Activated CD8-positive, alpha-beta T cell treated with anti-CD3 and anti-CD28 coated beads for 36 hours (primary cell): ENCODE measurements at places on chromosomes 5 and 9.

DNA sequence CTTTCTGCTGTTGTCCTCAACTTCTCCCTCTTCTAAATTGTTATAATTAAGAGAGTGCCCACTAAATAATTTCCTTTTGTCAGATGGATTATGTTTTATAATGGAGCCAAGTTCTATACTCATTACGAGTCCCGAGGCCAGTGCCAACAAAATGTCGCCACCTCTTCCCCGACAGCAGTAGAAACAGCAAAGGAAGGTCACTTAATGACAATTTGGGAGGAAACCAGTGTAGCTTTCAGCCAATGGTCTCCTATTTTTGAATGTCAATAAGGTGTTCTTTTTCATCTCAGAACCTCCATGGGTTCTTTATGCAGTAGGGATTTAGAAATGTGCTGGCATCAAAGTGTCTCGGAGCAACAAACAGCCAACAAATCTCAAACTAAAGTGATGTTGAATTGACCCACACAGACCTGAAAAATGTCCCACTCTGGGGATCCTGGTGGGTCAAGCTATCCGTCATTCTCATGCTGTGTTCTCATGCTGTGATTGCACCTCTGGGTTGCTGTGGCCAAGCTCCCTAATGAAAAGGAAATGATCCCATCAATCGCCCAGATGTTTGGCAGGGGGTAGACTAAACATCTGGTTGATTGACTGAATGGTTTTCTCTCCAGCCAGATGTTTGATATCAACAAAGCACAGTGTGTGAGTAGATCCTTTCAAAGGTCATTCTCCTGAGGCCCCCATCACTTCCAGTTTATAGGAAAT lies 291.9 kb downstream of the DMAC1 start:
- no peak overlapping the region for H3K4me3 ChIP-seq
- H3K27me3 ChIP-seq: peaks cover 15% of the 10 kb centered on the region
- H3K36me3 ChIP-seq: no peaks in the 10 kb centered on the region
- no peak overlapping the region for H3K27ac ChIP-seq

GRCh38 chr5:115423541-115423940 lies 121.0 kb downstream of the FEM1C start:
- H3K27me3 ChIP-seq: peaks cover 19% of the 10 kb centered on the region
- no peak overlapping the region for H3K27ac ChIP-seq
- no peaks in the 10 kb centered on the region for H3K4me1 ChIP-seq
- no peak overlapping the region for H3K4me3 ChIP-seq

- no peaks in the 10 kb centered on the region for H3K36me3 ChIP-seq
- no peak for DNase-seq
- H3K4me3 ChIP-seq: no peak overlapping the region
- H3K27ac ChIP-seq: no peak overlapping the region
These were observed 29.1 kb downstream of the RORB start for GRCh38 chr9:74526215-74526614.

- no peaks in the 10 kb centered on the region for H3K36me3 ChIP-seq
- no peak overlapping the region for H3K4me3 ChIP-seq
- no peak overlapping the region for H3K27ac ChIP-seq
- H3K4me1 ChIP-seq: peaks cover 3% of the 10 kb centered on the region
These were observed 248.9 kb downstream of the PIK3R1 start for GRCh38 chr5:68464424-68464823.

GRCh38 chr5:83354958-83355357 lies 116.6 kb upstream of the VCAN start:
- H3K36me3 ChIP-seq: no peaks in the 10 kb centered on the region
- DNase-seq: no peak
- H3K4me1 ChIP-seq: no peaks in the 10 kb centered on the region
- no peak overlapping the region for H3K27ac ChIP-seq
- H3K4me3 ChIP-seq: no peak overlapping the region

- H3K4me3 ChIP-seq: no peak overlapping the region
- H3K27me3 ChIP-seq: no peaks in the 10 kb centered on the region
- no peaks in the 10 kb centered on the region for H3K36me3 ChIP-seq
- H3K27ac ChIP-seq: no peak overlapping the region
- no peaks in the 10 kb centered on the region for H3K4me1 ChIP-seq
These were observed 251.1 kb downstream of the BNC2 start for GRCh38 chr9:16619402-16619801.

- DNase-seq: peak; percentile 17
- peaks cover 66% of the 10 kb centered on the region for H3K4me1 ChIP-seq
- H3K36me3 ChIP-seq: peaks cover 21% of the 10 kb centered on the region
- H3K27ac ChIP-seq: no peak overlapping the region
These were observed 3.1 kb downstream of the RNF38 start for GRCh38 chr9:36396985-36397384.

GRCh38 chr5:95283761-95284571 lies 928 bp downstream of the MCTP1 start:
- peaks cover 9% of the 10 kb centered on the region for H3K4me1 ChIP-seq
- peak overlapping the region; percentile 17 for H3K4me3 ChIP-seq
- no peak overlapping the region for H3K27ac ChIP-seq

DNA sequence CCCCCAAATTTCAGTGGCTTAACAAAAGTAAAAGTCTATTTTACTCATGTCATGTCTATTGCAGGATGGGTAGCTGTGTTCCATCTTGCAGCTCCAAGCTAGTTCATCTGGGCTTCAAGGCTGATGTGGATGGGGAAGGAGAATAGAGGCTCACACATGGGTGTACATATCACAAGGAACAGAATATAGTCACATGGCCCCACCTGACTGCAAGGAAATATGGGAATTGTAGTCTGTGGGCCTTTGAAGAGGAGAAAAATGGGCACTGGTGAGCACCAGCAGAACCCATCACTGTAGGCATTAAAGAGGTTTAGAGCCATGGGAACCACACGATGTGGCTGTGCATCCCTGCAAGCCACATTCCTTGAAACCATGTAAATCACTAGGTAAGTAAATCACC lies 17.9 kb upstream of the TRIO start:
- H3K27ac ChIP-seq: no peak overlapping the region
- no peak overlapping the region for H3K4me3 ChIP-seq
- H3K4me1 ChIP-seq: no peaks in the 10 kb centered on the region

DNA sequence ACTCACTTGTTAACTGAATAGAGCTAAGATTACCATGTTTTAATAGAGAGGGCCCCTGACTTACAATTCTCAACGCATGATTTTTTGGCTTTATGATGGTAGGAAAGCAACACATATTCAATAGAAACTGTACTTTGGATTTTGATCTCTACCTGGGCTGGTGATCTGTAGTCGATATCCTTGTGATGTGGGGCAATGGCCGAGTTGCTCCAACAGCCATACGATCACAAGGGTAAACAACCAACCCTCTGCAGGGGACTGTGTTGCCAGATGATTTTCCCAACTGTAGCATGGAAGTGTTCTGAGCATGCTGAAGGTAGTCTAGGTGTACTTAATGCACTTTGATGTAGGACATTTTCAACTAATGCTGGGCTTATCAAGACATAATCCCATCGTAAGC lies 36.5 kb downstream of the NSUN2 start:
- H3K27me3 ChIP-seq: no peaks in the 10 kb centered on the region
- H3K27ac ChIP-seq: no peak overlapping the region
- peaks cover 45% of the 10 kb centered on the region for H3K36me3 ChIP-seq
- DNase-seq: no peak
- H3K4me3 ChIP-seq: no peak overlapping the region

- H3K4me1 ChIP-seq: no peaks in the 10 kb centered on the region
- H3K27me3 ChIP-seq: peaks cover 5% of the 10 kb centered on the region
- no peaks in the 10 kb centered on the region for H3K36me3 ChIP-seq
- H3K4me3 ChIP-seq: no peak overlapping the region
These were observed 104.8 kb downstream of the VCAN start for GRCh38 chr5:83576341-83576740.

DNA sequence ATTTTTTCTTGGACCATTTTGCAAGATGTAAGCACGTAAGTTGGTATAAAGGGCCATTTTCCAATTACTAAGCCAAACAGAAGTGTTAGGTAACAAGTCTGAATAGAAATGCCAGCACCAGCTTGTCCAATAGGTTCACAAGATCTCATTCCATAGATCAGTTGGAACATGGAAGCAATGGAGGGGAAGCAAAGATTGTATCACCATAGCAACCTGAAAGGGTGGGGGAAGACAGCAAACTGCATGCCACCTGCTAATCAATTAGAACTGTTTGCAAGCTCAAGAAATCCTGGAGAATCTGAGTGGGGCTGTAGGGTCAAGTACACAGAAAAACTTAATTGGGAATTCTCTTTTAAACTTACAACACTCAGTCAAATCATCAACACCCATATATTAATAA lies 264.9 kb upstream of the EFNA5 start:
- no peaks in the 10 kb centered on the region for H3K27me3 ChIP-seq
- H3K36me3 ChIP-seq: no peaks in the 10 kb centered on the region
- H3K4me3 ChIP-seq: no peak overlapping the region
- H3K27ac ChIP-seq: no peak overlapping the region
- H3K4me1 ChIP-seq: no peaks in the 10 kb centered on the region
- no peak for DNase-seq

- no peaks in the 10 kb centered on the region for H3K36me3 ChIP-seq
- no peaks in the 10 kb centered on the region for H3K4me1 ChIP-seq
- no peak overlapping the region for H3K27ac ChIP-seq
- H3K27me3 ChIP-seq: no peaks in the 10 kb centered on the region
These were observed 129.1 kb upstream of the SHB start for GRCh38 chr9:38198140-38198539.

- DNase-seq: peak; percentile 65
- no peak overlapping the region for H3K4me3 ChIP-seq
- H3K36me3 ChIP-seq: no peaks in the 10 kb centered on the region
- no peak overlapping the region for H3K27ac ChIP-seq
- peaks cover 16% of the 10 kb centered on the region for H3K4me1 ChIP-seq
These were observed 24.3 kb downstream of the CPLX2 start for GRCh38 chr5:175895686-175896102.

- peak overlapping the region; percentile 87 for H3K27ac ChIP-seq
- no peaks in the 10 kb centered on the region for H3K27me3 ChIP-seq
- no peak for DNase-seq
- peaks cover 43% of the 10 kb centered on the region for H3K4me1 ChIP-seq
- H3K36me3 ChIP-seq: peaks cover 30% of the 10 kb centered on the region
These were observed 55.9 kb downstream of the SECISBP2 start for GRCh38 chr9:89374176-89374575.

DNA sequence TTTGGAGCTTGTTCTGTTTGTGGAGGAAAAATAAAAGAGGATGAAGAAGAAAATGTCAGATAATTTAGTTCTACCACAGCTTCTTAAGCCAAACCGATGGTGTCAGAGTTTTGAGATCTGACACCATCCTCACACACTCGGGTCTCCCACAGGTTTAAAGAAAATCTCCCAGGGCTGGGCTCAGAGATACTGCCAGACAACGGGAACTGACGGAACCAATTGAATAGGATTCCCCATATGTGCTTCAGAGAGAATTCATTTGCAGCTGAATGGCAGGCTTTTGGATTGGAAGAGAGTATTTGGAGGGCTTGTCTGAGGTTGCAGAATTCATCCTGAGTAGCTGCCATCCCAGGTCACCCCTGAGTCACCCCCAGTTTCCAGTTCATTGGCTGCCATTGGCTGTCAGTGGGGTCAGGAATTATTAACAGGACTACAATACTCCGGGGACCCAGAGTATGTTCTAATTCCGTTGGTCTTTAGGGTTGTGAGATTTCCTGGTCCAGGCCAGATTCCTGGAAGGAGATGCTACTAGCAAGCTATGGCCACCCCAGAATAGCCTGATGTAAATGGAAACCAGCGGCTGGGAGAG lies 131.3 kb downstream of the PDZD2 start:
- no peak overlapping the region for H3K27ac ChIP-seq
- H3K27me3 ChIP-seq: peaks cover 1% of the 10 kb centered on the region
- no peaks in the 10 kb centered on the region for H3K36me3 ChIP-seq
- no peaks in the 10 kb centered on the region for H3K4me1 ChIP-seq
- H3K4me3 ChIP-seq: no peak overlapping the region
- no peak for DNase-seq

DNA sequence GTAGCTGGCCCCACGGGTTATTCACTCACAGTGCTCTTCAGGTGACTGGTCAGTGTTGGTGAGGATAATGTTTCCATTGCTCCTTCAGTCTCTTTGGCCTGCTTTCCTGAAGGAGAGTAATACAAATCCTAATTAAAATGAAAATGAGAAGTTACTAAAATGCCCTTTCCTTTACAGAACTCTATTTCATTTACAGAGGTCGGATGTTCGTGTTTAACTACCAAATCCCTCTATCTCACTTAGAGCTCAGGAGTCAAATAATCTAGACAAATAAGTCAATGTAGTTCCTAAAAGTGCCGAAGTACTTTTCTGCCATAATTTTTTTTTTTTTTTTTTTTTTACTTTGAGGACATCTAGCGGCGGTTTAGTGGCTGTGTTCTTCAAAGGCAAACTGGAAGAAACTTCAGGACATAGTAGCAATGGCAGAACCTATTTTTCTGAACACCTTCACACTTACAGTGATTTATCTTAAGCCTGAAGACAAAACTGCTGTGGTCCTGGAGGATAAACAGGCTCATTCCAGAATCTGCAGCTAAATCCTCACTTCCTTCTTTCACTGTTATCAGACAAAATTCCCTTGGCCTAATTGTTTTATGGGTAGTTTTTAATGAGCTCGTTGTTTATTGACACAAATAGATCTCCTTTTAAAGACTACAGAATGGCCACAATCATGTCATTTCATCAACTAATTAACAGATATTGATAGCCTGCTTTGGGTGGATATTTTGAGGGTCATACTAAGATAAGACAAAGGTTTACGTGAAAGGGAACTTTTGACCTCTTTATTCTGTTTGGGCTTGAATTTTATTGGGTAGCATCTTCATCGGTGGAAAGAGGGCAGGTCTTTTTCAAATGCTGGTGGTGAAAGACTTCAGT lies 207.6 kb upstream of the DMRTA1 start:
- H3K27me3 ChIP-seq: peaks cover 5% of the 10 kb centered on the region
- H3K27ac ChIP-seq: no peak overlapping the region
- no peak for DNase-seq
- no peaks in the 10 kb centered on the region for H3K36me3 ChIP-seq
- no peak overlapping the region for H3K4me3 ChIP-seq

- H3K4me3 ChIP-seq: no peak overlapping the region
- H3K27ac ChIP-seq: no peak overlapping the region
- H3K4me1 ChIP-seq: no peaks in the 10 kb centered on the region
- no peaks in the 10 kb centered on the region for H3K36me3 ChIP-seq
These were observed 81.6 kb downstream of the ADAMTS16 start for GRCh38 chr5:5221724-5222123.

- no peaks in the 10 kb centered on the region for H3K36me3 ChIP-seq
- H3K4me3 ChIP-seq: no peak overlapping the region
- no peak overlapping the region for H3K27ac ChIP-seq
These were observed 28.5 kb upstream of the PLPPR1 start for GRCh38 chr9:100999906-101000544.

GRCh38 chr9:116656501-116656971 lies 30.6 kb upstream of the TRIM32 start:
- H3K27me3 ChIP-seq: no peaks in the 10 kb centered on the region
- H3K4me1 ChIP-seq: no peaks in the 10 kb centered on the region
